Keratinocyte (primary cell): ENCODE measurements at places on chromosomes 12 and 14. TPM values are rescaled to one million over a fixed set of nuclear protein-coding genes. Genes with fewer than 3 reads are reported as not detected.

WNT5B gene
- polyA plus RNA-seq = 11.9 to 27.8 TPM (median 12.3 TPM) in 3 replicates

BICDL1 gene
- 5.2 to 8.0 TPM (median 6.4 TPM) in 3 replicates for polyA plus RNA-seq

VSIG10 gene
- polyA plus RNA-seq = 11.4 to 12.7 TPM (median 12.1 TPM) in 3 replicates

KRT4 gene
- polyA plus RNA-seq = 1.9 to 3.4 TPM (median 2.0 TPM) in 3 replicates

GRIN2B gene
- polyA plus RNA-seq = under 0.01 TPM in 1 of 3 replicates, not detected in the others

KRT72 gene
- polyA plus RNA-seq = not detected in 3 replicates

CPSF6 gene
- polyA plus RNA-seq = 34.4 to 59.5 TPM (median 45.0 TPM) in 3 replicates

APOLD1 gene
- polyA plus RNA-seq = 0.34 to 0.36 TPM (median 0.34 TPM) in 3 replicates

FGF6 gene
- polyA plus RNA-seq = not detected in 3 replicates

ASPG gene
- polyA plus RNA-seq = 0.02 to 0.40 TPM (median 0.10 TPM) in 3 replicates
